Amygdala (tissue), 56 donors: ENCODE measurements at places on chromosomes 11 and 22.

DNA sequence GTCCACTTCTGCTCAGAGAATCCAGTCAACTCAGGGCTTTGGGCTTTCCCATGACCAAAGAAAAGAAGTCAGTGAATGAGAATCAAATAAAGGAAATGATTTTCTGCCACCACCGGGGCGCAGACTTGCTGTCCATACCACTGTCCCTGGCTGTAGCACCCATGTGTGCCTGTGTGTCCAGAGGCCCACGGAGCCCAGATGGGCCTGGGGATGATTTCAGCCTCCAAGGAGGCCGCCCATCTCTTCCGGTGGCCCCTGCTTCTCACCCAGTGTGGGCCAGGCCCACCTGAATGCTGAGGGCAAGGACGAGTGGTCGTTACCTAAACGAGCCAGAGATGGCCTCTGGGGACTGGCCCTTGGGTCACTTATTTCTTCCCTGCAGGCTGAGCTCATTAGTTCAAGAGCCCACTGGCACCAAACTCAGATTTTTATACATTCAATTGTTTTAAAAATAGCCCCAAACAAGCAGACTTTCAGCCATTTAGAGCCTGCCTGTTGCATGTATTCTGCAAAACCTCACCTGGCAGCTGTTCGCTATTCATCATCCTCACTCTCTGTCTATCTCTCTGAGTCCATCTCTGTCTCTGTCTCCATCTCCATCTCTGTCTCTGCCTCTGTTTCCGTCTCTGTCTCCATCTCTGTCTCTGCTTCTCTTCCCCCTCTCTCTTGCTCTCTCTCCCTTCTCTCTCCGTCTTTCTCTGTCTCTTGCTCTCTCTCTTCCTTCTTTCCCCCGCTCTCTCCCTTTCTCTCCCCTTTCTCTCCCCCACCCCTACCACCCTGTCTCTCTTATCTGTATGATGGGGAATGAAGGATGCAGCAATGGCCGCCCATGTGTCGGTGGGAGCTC lies 24.2 kb downstream of the KRTAP5-5 start:
- DNase-seq = no peak

DNA sequence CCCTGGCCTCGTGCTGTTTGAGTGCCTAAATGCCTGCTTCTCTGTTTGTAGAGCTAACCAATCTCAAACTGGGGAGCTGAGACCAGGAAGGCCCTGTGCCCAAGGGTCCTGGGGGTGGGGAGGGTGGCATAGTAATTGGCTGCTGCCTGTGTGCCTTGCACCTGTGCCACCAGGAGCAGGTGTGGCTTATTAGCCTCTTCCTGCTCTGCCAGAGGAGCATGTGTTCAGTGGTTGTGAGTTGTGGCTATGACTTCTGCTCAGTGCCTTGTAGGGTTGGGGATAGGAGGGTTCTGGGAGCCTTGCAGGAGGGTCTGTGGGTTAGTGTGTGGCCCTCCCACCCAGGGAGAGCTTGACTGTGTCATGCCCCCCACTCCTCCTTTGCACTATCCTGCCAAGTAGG lies 109.2 kb downstream of the ZBTB16 start:
- no peak for DNase-seq

DNA sequence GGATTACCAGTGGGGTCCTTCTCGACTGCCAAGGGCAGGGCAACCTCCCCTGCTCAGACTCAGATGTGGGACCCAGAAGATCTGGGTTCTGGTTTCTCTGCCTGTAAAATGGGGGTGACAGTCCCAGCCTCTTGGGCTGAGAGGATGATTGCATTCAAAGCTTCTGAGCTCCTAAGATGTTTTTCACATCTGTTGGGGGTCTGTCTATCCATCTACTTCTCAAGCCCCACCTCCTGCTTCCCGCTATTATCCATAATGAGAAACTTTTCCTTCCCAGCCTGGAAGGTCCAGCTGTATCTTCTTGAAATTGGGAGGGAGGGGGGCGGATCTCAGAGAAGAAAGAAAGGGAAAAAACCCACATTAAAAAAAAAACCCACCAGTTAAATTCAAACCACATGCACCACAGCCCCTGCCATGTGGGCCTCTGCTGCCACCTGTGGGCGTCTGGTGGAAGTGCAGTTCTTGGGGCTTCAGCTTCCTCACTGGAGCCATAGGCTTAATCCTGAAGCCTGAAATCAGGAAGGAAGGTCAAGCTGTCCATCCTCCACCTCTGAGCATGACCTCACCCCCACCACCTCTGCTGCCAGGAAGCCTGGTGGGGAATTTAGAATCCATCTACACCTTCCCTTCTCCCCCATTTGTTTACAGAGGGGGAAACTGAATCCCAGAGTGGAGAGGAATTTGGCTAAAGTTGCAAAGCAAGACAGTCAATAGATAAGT lies 27.3 kb downstream of the ARHGEF17 start:
- peak; percentile 75 for DNase-seq

DNA sequence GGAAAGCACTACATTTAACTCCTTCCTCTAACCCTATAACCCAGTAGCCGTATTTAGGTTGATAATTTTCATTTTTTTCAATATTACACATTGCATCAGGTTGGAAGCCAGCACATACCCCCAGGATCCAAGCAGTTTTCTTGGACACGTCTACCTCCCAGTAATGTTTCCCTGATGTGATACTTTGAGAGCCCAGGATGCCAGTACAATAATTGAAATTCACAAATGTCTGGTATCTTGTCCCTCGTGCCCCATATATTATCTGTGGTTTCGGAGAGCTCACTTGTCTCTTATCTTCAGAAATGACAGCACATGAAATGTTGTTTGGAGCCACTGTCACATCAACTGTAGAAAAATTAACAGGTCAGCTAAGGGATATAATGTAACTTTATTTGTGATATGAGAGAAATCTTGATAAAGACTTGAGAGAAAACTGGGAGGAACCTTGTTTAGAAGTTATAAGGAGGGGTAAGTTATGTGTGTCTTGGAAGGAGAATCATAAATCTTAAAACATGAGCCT lies 19.8 kb downstream of the TRIM5 start:
- no peak for DNase-seq

DNA sequence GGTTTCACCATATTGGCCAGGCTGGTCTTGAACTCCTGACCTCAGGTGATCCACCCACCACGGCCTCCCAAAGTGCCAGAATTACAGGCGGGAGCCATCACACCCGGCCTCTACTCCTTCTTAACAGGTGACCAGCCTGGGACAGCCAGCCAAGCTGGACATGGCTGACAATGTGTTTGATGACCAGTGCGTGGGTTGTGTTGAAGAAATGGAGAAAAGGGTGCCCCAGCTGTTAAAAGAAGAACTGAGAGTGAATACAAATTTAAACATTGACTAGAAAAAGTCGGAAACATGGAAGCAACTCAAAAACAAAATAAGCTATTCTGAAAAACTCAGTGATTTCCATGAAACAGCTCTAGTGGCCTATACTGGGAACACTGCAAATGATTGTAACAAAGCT lies 86.5 kb upstream of the CLPB start:
- no peak for DNase-seq

DNA sequence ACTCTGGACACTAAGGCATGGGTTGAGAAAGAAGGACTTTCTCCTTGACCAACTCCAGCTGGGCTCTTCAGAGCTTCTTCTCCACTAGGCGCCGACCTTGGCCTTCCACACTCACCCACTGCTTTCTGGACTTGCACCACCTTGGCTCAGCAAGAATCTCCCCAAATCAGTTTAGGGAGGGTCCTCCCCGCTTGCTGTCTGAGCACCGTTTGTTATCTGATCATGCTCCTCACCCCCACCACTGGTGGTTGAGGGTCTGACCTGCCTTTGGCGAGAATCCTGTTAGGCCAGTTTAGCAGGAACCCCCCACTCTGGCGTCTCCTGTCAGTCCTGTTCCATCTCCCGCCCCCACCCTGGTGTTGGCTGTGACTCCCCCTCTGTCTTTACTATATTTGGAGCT lies 10.4 kb downstream of the APOL2 start:
- no peak for DNase-seq

DNA sequence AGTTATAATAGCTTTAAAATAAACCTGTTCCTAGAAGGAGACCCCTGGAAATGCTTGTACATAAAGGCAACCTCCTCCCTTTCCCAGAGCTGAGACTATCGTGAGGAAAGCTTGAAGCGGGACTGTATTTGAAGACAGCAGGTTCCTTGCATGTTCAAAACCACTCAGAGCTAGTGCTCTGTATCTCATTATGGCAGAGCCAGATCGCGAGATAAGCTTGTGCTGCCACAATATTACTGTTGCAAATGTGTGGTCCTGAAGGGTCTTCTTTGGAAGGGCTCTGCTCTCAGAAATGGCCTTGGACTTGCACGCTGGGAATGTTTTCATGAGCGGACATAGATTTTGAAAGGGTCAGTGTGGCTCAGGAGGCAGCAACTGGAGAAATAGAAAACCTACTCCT lies 168.2 kb downstream of the KIRREL3 start:
- no peak for DNase-seq

DNA sequence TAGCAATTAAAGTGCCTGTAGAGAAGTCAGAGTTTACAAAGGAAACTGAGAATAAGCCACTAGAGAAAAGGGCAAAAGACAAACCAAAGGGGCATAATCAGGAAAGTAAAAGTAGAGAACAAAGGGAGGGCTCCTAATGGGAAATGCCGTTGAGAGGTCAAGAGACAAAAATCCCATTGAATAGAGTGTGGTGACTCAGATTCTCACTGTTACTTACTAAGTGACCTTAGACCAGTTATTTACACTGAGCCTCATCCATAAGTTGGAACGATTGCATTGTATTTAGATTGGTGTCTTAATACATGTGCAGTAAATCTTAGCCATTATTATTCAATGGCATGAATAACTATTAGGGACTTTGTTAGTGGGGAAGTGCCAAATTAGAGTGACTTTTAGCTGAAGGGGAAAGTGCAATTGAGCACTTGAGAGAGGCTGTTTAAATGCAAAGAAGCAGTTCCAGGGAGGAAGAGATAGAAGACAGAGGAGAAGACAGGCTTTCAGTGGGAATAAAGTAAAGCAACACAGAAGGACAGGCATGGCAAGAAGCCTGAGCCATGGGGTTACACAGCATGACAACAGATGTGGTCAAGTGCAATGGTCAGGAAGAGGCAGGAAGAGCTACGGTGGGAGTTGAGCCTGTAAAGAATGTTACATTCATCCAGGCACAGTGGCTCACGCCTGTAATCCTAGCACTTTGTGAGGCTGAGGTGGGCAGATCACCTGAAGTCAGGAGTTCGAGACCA lies 82.6 kb downstream of the UBASH3B start:
- no peak for DNase-seq

DNA sequence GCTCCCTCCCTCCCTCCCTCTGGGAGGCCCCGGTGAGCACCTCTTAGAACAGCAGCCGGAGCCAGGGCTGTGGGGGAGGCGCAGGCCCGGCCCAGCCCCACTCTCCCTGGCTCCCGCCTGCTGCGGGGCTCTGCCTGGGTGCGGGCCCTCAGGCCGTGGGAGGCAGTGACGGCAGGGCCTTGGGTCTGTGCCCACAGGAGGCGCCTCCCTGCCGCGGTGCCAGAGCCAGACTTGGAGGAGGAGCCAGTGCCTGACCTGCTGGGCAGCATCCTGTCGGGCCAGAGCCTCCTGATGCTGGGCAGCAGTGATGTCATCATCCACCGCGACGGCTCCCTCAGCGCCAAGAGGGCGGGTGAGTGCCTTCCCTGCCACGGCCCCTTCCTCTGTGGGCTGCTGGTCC lies 9.5 kb downstream of the IRF7 start:
- DNase-seq = no peak
